Heart right ventricle (tissue), 16 donors: ENCODE measurements at places on chromosomes 4 and X.
A peak's percentile ranks its signal among the peaks of the same experiment; 100 is the strongest.

GRCh38 chr4:104866809-104867208, 279.9 kb upstream of the TET2 start:
- DNase-seq = no peak

DNA sequence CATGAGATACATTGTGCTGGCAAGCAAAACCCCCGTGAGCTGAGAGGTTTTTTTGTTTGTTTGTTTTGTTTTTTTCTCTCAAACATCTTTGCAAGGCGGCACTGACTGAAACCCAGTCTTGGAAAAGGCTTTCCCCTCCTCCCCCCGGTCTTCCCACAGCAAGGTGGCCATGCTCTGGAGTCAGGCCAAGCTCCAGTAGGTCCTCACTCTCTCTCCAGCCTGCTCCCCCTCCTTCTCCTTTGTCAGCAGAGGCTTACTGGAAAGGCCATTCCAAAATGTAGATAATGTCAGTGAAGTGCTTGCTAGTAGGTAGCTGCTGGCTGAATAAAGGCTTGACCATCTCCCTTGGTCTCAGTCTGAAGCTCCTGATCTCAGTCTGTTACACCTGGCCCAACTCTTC, 32.6 kb downstream of the FRMPD3 start:
- DNase-seq = no peak

DNA sequence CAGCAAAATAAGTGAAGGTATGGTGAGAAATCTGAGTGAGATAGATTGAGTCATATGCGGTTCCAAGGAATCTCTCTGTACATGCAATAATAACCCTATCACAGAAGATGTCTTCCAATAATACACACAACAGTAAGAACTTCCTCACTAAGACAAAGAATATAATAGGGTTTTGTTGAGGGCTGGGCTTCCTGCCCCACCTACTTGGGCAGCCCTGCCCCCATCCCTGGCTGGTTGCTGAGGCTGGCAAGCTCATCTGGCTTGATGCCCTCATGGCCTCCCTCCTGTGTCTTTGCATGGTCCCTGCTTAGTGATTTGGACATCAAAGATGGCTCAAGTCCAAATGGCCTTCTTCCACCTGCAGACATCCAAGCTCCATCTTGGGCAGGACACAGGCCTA, 2.7 kb downstream of the GEMIN8 start:
- peak; percentile 9 for DNase-seq

DNA sequence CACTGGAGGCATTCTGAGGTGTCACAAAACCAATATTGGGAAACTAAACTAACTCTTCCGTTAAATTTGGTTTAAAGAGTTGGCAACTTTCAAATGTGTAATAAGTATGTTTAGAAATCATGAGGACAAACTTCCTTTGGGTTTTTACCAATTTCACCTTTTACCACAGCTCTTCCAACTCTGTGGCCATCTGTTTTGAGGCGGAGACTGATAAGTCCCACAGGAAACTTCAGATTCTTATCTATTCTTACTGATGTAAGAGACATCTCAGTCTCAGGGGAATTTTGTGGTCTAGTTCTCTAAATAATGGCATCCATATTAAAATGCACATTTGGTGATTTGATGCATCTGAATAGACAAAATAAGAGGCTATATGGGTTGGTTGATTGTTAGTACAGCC, 229.2 kb upstream of the AFF2 start:
- no peak for DNase-seq

GRCh38 chr4:47643845-47644244, 158.8 kb downstream of the ATP10D start:
- DNase-seq = no peak

GRCh38 chr4:184891816-184892397, 66.1 kb upstream of the ACSL1 start:
- DNase-seq = no peak

GRCh38 chrX:118329175-118329574, 16.7 kb upstream of the WDR44 start:
- DNase-seq = no peak

DNA sequence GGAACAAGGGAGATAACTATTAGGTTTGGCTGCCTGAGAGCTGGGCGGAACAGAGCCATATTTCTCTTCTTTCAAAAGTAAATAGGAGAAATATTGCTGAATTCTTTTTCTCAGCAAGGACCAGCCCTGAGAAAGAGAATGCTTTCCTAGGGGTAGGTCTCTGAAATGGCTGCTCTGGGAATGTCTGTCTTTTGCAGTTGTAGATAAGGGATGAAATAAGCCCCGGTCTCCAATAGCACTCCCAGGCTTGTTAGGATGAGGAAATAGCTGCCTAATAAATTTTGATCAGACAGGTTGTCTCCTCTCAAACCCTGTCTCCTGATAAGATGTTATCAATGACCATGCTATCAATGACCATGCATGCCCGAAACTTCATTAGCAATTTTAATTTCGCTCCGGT, 207.8 kb upstream of the KIT start:
- DNase-seq = no peak

DNA sequence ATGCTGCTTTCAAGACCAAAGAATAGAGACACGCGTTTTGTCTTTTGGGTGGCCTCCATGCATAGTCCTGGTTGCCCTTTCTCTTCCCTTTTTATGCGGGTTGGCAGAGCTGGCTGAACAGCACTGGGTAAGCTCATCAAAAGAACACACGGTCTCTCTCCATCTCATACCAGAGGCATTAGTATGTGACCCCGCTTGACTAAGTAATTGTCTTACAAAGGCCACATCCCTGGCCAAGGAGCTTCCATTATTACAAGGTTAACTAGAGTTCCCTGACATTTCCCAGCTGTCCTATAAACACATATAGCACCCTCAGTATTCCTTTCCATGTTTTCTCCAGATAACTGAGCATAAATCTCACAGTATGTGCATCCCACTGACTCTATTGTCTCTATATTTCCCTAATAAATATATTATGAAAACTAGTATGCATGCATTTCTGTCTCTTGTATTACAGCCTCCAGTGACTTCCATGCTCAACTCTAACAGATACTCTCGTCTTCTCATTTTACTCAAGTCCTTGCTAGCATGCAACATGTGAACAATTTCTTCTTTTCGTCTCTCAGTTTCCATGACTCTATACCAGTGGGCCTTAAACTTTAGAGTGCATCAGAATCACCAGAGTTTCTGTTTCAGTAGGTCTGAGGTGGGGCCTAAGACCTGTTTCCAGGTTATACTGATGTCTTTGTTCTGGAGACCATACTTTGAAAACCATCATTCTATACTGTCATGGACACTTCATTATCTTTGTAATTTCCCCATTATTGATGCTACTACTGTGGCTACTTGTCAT, 247.7 kb upstream of the ARSJ start:
- DNase-seq = no peak

DNA sequence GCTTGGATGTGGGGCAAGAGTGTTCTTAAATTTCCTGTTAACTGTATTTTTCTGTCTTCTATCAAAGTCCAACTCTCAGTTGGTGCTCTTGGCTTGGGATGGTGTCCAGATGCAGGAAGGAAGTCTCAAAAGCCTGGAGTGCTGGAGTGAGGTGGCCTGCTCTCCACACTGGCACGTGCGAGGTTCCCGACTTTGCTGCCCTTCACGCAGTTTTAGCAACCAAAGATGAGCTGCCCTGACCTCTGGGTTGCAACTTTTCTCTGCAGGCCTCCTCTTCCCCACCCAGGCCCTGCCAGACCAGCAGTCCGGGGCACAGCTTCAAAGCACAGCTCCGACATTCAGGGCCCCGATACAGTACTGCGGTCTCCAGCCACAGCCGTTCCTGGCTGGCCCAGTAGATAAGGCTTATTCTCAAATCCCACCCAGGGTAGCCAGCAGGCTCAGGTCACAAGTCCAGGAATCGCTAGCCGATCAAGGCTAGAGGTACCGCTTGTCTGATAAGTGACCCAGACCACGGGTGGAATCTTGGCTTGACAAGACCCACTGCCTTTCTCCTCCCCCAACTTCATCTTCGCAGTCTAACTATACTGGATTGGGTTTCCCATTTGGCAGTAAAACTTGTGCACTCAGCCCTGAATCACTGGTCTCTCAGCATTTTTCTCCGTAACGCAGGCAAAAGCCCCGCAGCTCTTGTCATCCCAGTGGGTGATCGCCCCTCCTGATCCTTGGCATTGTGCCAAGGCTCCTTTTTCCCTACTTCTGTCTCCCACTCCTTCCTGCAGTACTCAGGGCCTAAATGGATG, 21.8 kb upstream of the JADE1 start:
- no peak for DNase-seq

- no peak for DNase-seq
Measured at GRCh38 chr4:142416711-142417275, 429.3 kb downstream of the INPP4B start.

DNA sequence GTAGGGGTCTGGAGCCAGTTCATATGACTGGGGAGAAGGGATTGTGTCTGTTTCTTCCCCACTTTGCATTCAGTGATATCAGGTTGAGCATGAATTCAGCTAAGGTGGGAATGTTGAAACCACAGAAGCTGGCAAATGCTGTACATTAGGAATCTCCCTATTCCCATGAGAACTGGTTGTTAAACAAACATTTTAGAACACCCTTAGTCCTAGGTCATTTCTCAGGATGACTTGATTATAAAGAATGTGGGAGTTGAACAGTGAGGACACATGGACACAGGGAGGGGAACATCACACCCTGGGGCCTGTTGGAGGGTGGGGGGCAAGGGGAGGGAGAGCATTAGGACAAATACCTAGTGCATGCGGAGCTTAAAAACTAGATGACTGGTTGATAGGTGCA, 62.6 kb upstream of the LIMCH1 start:
- DNase-seq = no peak

- no peak for DNase-seq
Measured at GRCh38 chr4:127219232-127219631, 413.5 kb upstream of the INTU start.

DNA sequence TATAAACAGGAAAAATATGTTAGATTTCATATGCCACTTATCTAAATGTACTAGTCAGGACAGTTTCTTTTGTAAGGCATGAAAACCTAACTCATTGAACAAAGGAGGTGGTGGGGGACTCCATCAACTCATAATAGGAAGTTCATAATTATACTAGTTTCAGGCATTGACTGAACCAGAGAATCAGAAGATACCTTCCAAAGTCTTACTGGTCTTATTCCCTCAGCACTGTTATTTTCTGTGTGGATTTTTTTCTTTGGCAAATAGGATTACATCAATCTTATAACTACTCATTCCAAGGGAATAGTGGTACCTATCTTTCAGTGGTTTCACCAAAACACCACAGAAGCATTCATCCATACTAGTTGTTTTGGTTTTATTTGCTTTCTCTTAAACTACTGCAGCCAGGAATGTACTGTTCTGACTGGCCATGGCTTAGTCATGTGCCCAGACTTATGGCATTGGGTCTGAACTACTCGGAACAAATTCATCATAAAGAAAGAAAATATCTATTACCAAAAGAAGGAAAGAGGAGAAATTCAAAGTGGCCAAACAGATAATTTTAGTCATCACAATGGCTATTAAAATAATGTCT, 273.9 kb downstream of the ARAP2 start:
- DNase-seq = no peak

- DNase-seq = peak; percentile 63
Measured at GRCh38 chr4:26410385-26411293, 79.6 kb downstream of the CCKAR start.

GRCh38 chrX:7059214-7059838, 88.2 kb upstream of the STS start:
- no peak for DNase-seq

- no peak for DNase-seq
Measured at GRCh38 chrX:16240968-16241367, 73.7 kb downstream of the MAGEB17 start.

DNA sequence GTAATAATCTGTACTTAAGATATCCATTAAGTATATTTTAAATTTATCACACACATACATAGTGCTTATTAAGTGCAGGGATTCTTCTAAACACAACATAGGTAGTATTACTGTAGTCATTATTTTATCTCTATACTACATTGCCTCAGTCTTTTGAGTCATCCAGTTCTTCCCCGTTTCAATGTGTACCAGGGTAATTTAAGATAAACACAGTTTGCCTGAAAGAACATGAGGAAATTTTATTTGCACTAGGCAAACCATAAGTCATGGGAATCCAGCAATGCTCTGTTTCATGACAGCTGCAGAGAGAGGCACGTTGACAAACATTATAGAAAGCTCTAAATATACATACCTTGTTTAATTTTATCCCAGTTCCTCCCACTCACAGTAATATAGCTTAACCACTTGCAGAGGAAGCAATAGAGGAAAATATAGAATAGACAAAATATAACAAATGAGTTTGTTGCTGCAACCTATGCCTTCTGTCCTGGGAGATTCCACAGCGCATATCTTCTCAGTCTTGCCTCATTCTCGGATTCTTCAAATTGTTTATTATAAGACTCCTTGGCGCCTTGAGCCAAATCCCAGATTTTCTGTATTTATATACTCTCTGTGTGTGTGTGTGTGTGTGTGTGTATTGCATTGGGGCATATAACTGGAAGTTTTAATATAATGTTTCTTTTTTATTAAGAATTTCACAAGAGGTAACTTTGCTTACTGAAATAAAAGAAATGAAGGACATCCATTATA, 258.6 kb downstream of the FAM133A start:
- DNase-seq = no peak

GRCh38 chr4:119646347-119647071, 17.9 kb upstream of the PDE5A start:
- peak; percentile 49 for DNase-seq

GRCh38 chr4:106312377-106312776, 3.6 kb downstream of the TBCK start:
- no peak for DNase-seq

- no peak for DNase-seq
Measured at GRCh38 chr4:48831532-48832030, 693 bp downstream of the OCIAD1 start.

GRCh38 chrX:15344106-15344505, 8.8 kb upstream of the PIGA start:
- DNase-seq = no peak

GRCh38 chrX:62923093-62923492, 428.0 kb downstream of the SPIN4 start:
- no peak for DNase-seq

GRCh38 chrX:9899640-9900111, 67.5 kb upstream of the CLDN34 start:
- DNase-seq = no peak
